Stimulated activated CD8-positive, alpha-beta memory T cell treated with anti-CD3 and anti-CD28 coated beads, Interleukin-15, amount 100 ng/mL, for 24 hours (primary cell): ENCODE measurements at places on chromosomes 2 and 18.
A peak's percentile ranks its signal among the peaks of the same experiment; 100 is the strongest.

GRCh38 chr2:19677825-19678518 is 223.8 kb downstream of the TTC32 start:
- no peak for DNase-seq

GRCh38 chr18:75530566-75531211 is 103.2 kb upstream of the SMIM21 start:
- DNase-seq: no peak

DNA sequence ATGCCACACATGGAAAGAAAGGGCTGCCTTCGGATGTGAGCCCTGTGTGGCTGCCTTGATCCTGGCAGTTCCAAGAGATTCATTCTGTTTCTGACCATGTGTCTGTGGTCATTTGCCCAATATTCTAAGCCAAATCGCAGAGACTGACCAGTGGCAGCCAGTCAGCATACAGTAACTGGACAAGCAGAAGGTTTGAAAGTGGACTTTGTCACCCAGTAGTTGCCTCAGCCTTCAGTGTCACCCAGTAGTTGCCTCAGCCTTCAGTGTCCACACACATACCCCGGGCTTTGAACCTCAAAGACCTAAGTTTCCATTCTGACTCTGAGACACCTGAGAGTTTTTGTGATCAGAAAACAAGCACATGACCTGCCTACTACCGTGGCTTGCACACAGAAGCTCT is 5.0 kb downstream of the RFX8 start:
- DNase-seq: no peak

GRCh38 chr2:43054367-43054766 is 172.0 kb downstream of the ZFP36L2 start:
- DNase-seq: no peak

DNA sequence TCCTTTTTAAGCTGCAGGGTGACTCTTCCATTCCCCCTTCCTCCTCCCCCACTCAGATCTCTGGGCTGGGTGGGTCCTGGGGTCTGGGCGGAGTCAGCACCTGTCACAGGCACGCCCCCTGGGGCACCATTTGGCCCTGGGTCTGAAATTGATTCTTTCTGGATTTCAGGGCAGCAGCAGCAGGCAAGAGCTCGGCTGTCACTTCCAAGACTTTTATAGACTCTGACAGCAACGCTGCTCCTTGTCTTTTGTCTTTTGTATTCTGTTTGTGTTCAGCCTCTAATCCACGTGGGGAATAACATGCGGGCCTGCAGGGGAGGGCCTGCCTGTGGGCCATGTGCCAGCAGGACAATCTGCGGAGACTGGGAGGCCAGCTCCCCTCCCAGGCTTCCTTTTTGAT is 3.9 kb downstream of the BOD1L2 start:
- no peak for DNase-seq

- no peak for DNase-seq
Observed at GRCh38 chr2:23828986-23829385, 97.9 kb downstream of the ATAD2B start.

- no peak for DNase-seq
Observed at GRCh38 chr2:208638059-208638458, 231.5 kb downstream of the PTH2R start.

- DNase-seq: no peak
Observed at GRCh38 chr2:7437141-7437540, 519.9 kb downstream of the RNF144A start.

GRCh38 chr2:198232281-198232680 is 427.9 kb downstream of the PLCL1 start:
- no peak for DNase-seq

DNA sequence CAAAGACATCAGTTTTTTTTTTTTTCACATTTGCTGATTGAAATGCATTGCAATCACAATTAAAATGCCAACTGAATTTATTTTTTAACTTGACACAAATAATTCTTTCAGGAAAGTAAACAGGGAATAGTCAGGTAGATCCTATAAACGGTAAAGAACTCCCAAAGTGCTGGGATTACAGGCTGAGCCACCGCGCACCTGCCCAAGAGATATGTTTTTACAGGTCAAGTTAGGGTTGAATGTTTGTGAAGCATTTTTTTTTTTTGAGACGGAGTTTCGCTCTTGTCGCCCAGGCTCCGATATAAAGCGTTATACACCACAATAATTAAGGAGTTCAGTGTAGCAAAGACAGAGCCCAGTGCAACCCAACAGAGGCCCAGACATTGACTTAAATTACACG is 15.1 kb downstream of the ITM2C start:
- no peak for DNase-seq

DNA sequence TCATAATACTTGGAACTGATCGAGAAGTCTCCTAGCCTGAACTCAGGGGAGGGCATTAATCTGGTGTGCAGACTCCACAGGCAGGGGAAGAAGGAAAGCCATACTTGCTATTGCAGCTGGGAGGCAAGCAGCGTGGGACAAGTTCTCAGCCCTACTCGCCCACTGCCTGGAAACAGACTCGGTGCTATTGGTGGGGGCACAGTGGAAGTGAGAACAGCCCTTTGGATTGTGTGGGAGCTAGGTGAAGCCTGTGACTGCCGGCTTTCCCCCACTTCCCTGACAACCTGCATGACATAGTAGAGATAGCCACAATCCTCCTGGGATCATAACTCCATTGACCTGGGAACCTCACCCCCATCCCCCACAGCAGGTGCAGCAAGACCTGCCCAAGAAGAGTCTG is 301.3 kb downstream of the RIT2 start:
- DNase-seq: no peak

DNA sequence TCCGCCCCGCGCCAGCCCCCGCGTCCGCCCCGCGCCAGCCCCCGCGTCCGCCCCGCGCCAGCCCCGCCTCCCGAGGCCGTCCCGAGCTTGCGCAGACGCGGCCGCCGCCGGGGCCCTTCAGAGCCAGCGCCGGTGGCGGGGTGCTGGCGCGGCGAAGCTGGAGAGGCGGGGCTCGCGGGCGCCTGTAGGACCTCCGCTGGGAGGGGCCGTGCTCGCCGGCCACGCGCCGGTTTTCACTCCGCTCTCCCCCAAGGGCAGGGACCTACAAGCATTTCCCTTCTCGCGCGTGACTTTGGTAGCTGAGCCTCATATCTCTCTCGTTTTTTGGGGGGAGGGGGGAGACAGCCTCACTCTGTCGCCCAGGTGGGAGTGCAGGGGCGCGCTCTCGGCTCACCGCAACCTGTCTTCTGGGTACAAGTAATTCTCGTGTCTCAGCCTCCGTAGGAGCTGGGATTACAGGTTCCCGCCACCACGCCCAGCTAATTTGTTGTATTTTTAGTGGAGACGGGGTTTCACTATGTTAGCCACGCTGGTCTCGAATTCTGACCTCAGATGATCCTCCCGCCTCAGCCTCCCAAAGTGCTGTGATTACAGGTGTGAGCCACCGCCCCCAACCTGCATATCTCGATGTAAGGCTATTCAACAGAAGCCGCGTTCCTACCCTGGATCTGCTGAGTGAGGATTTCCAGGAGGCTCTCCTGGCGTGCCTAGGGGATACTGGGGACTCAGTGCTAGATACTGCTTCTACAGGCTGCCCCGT is at the start of gene ZNF514:
ZNF514 (minus strand) TSS at position 159 of the 760 bp plus-strand sequence. CDS start 6,595 bp downstream, outside the sequence.
- DNase-seq: peak; percentile 53

GRCh38 chr18:79986726-79987125 is 1.6 kb downstream of the TXNL4A start:
- no peak for DNase-seq

GRCh38 chr18:24246143-24246542 is 107.3 kb downstream of the CABYR start:
- no peak for DNase-seq

DNA sequence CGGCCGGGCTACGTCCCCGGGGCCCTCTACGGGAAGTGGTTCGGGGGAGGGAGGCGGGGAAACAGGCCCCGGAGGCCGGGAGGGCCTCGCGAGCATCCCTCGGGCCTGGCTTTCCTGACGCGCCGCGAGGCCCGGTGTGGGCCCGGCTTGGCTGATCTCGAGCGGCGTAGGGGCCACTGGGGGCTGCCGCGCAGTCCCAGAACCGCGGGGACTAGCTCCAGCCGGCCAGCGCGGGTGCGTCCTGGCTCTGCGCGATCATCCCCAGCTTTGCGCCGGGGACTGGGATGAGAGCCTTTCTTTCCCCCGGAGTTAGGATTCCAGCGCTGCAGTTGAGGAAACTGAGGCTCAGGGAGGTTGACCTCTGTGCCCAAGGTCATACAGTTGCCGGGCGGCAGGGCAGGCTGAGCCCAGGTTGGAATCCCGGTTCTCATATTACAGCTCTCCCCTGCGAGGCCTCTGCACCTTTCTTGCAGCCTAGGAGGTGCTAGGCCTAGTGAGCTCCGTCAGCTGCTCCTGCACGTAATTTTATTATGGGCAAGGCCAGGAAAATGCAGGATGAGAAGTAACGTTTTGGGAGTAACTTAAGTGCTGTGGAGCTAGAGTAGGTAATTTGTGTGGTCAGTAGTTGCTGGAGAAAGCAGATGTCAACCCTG is 501 bp downstream of the LPIN1 start:
- no peak for DNase-seq

- DNase-seq: no peak
Observed at GRCh38 chr2:118495290-118495689, 352.2 kb downstream of the EN1 start.

DNA sequence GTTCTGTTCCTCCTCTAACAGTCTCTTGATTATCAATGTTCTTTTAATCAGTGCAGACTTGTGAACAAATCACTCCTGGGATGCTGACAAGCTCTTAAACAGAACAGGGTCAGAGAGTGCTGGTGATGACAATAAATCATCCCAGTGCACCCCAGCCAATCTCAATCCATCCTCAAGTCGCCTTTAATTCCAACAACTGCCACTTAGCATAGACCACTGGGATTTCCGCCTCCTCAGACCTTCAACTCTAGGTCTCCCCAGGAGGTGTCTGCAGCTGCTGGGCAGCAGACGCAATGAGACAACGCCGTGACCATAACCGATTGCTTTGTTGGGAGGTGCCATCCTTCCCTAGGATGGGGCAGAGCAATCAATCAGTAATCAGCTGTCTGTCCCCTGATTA is 184.2 kb upstream of the ACAA2 start:
- DNase-seq: no peak

GRCh38 chr2:149040451-149040850 is 2.0 kb downstream of the LYPD6B start:
- peak; percentile 40 for DNase-seq

DNA sequence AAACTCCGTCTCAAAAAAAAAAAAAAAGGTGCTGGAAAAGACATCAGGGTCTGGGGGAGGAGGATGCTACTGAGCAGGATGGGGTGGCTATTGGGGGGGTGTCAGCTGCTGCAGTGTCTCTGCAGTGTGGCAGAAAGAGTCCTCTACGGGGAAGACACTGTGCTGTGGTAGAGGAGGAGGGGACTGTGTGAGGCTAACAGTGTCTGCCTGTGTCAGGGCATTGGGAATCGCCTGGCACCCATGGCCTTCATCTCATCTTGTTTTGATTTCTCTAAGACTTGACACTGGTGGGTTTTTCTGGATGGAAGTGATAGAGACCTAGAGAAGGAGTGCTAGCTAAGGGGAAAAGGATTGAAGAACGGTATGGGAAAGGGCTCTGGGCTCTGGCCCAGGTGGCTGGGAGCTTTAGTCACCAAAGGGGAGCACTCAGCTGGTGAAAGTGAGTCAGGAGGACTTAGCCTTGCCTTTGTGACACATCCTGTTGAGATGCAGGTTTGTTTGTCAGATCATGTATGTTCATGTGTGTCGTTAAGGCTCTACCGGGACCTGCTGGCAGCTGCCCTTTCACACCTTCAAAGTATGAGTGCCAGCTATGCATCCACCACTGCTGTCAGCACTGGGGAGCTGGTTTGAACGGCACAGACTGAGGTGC is 58.0 kb downstream of the FARP2 start:
- DNase-seq: no peak

DNA sequence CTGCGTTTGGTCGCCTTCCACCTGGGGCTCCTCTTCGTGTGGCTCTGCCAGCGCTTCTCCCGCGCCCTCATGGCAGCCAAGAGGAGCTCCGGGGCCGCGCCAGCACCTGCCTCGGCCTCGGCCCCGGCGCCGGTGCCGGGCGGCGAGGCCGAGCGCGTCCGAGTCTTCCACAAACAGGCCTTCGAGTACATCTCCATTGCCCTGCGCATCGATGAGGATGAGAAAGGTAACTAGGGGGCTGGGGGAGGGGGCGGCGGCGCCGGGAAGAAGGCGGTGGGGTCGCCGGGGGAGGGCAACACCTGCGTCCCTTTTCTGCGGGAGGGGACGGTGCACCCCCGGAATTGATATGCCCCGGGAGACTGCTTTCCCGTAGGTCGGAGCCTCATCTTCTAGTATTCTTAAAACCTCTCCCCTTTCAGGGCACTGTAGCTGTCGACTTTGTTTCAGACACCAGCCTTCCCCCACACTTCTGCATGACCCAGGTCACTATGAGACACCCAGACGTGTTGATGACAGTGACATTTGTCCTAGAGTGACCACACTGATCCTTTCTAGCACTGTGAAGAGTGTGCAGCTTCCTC is 755 bp downstream of the SPAST start:
- DNase-seq: no peak

DNA sequence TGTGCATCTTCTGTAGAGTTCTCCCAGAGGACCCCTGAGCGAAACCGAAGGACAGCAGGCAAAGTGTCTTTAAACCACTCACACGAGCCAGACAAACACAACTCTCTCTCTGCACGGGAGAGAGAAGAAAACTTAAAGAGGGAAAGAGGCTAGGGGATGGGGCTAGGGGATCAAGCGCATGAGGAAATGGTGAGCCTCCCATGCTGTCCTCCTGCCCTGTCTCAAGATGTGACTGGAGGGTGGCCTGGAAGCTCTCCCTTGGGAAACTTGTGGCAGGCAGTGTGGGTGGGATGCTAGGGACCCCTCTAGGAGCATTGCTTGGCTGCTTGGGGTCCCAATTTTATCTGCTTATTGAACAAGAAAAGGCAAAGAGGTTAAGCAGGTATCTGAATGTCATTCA is 44.5 kb downstream of the CYP26B1 start:
- DNase-seq: no peak

DNA sequence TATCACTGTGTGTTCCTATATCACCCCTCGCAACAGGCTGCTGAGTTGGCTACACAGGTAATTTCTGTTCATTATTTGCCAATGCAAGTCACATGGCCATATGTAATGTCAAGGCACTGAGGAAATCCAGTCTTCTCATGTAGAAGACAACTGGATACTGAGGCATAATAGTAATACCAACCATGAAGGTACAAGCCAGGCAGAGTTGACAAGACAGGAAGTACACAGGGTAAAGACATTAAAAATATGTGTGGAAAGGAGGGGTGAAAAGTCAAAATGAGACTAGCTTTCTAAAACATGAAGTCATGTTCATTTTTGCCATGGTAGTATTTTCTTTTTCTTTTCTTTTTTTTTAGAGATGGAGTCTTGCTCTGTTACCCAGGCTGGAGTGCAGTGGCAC is 17.5 kb upstream of the RNF138 start:
- no peak for DNase-seq

GRCh38 chr2:104938231-104938941 is 84.5 kb downstream of the POU3F3 start:
- DNase-seq: no peak
